Activated CD4-positive, alpha-beta T cell treated with anti-CD3 and anti-CD28 coated beads for 24 hours (primary cell): ENCODE measurements at places on chromosomes 5 and 9.

DNA sequence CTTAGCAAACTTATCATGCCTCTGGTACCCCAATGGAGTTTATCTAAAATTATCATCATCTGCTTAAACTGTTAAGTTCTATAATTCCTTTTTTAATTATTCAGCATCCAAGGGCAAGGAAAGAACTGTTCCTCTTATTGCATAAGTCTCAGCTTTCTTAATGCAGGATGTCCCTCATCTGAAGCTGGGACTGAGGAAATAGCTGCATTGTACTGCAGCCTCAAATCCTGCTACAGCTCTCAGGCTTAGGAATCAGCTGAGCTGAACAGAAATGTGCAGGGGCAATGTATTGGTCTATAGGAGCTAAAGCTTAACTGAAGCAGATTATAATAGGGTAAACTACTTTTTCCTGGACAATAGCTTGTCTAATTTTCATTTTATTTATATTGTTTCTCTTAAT, 48.0 kb downstream of the HAPLN1 start:
- DNase-seq: no peak

- no peak for DNase-seq
These were observed 16.2 kb downstream of the SLC1A1 start for GRCh38 chr9:4506490-4506889.

- DNase-seq: no peak
These were observed 32.8 kb downstream of the TMC1 start for GRCh38 chr9:72554221-72554641.

GRCh38 chr9:112005939-112006338, 109.3 kb downstream of the UGCG start:
- DNase-seq: no peak

DNA sequence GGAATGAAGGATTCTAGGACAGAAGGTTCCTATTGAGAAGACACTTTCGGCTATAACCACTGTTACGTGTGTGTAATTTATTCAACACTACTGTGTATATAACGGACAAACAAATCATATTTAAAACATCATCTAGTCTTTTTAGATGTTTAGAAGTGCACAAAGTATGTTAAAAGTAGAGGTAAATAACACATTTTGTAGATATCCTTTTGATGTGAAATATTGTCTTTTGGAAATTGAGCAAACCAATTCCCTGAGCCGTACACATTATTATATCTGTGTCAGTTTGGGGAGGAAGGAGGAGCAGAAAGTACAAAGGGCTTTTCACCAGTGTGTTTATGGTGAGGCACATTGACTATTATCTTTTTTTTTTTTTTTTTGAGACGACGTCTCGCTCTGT, 39.1 kb upstream of the ANKRD18A start:
- no peak for DNase-seq

GRCh38 chr5:96318569-96319110, 114.4 kb downstream of the PCSK1 start:
- DNase-seq: no peak
